ENCODE measurements at places on chromosomes 6 and 20.

DNA sequence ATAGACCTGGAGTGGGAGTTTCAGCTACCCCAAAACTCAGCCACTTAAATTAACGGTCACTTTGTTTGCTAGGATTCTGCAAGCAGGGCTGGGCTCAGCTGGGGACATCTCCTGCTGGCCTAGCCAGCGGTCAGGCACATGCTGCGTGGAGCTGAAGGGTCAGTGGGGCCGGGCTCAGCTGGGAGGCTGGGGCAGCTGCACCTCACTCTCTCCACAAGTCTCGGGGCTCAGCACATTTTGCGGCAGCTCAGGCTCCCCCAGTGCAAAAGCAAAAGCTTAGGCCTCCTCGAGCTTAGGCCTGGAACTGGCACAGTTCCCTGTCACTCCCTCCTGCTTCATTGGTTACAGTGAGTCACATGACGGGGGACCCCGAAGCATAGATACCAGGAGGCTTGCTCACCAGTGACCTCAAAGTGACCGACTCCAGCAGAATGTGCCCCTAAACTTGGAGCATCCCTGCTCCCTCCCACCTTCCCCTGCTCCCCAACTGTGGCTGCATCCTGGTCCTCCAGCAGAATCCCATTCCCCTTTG lies 80.6 kb upstream of the CST7 start:
- no peak for DNase-seq

DNA sequence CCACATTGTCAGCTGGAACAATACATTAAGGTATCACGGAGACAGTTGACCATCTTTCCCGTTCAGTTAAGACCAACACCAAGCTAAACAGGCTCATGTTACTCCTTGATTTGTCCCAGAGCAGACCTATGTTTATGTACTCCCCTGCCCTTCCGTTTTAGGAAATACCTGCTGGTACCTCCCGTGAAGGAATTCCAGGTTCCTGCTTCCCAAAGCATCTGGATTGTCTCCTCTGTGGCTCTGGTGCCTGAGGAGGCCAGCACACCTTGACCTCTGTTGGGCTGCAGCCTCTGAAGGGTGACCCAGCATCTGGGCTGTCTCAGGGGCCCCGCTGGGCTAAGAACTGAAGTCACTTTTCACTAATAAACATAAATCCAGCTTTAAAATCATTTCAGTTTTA lies 647.8 kb upstream of the MARCKS start:
- DNase-seq, result no peak

GRCh38 chr6:158118886-158119285 lies 49.2 kb downstream of the SERAC1 start:
- DNase-seq, result peak; percentile 39

- DNase-seq, result no peak
Measured at GRCh38 chr6:149142924-149143429, 174.5 kb upstream of the TAB2 start.

DNA sequence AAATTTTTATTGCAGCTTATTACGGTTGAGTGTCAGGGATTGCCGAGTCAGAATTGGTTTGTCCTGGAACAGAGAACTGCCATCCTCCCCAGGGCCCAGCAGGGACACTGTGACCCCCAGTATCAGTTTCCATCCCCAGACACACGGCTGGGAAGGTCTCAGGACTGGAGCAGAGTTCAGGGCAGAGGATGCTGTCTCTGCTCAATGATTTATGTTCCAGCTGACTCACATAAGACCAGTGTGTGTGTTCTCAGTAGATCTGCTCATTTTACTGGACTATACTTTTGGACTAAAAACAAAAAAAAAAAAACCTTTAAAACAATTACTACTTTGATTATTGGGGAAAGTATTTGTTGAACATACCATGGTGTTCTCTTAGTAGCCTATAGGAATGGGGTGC lies 44.2 kb downstream of the FNDC1 start:
- no peak for DNase-seq

DNA sequence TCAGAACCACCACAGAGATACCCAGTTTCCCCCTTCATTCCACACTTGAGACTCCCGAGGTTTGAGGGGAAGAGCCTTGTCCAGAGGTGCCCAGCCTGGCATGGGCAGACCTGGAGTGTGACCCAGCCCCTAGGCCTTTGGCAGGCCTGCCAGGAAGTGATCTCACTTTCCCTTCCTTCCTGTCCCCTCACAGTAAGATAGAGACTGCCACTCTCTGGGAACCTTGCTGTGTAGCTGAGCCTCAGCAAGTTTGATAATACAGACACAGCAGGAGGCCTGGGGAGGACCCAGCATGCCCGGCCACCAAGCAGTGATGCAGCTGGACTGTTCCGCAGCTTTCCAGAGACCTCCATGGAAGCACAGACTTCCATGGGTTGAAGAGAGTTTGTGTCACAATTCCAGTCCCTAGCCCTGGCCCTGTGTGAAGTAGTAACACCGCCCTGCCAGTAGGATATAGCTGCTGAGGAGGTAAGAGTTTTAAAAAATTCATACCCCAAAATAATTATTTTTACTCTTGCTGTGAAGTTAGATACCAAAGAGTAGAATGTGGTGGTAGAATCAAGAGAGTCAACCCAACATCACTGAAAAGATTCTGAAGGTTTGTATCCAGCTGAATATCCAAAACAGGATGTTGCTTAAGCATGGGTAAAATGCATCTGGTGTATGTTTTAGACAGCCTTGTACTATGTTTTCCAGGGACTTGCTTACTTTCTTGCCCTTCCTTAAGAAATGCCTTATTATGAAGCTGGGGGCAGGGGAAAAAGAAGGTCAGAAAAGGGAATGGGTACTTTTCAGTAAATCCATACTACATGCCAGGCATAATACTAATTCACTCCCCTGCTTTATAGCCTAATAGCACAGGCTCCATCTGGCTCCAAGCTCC lies 16.3 kb downstream of the PKIG start:
- no peak for DNase-seq

DNA sequence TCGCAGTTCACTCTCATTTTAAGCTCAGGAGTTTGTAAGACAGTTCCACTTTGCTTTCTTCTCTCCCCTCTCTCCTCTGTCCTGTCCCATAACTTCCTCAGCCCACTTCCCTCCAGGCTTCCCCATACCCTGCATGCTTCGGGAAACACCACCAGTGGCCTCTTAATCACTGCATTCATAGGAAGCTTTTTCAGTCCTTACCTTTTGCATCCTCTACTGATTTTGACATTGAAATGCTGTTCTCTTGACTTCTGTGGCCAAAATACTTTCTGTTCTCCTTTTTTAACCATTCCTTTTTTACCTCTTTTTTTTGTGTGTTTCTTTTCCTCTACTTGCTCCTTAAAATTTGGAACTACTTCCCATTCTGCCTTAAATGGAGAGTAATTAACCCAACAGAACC lies 69.7 kb downstream of the HIVEP1 start:
- DNase-seq, result no peak

All from NCI-H82 (cell line).